ENCODE measurements at places on chromosomes 6 and 20.
A peak's percentile ranks its signal among the peaks of the same experiment; 100 is the strongest.

DNA sequence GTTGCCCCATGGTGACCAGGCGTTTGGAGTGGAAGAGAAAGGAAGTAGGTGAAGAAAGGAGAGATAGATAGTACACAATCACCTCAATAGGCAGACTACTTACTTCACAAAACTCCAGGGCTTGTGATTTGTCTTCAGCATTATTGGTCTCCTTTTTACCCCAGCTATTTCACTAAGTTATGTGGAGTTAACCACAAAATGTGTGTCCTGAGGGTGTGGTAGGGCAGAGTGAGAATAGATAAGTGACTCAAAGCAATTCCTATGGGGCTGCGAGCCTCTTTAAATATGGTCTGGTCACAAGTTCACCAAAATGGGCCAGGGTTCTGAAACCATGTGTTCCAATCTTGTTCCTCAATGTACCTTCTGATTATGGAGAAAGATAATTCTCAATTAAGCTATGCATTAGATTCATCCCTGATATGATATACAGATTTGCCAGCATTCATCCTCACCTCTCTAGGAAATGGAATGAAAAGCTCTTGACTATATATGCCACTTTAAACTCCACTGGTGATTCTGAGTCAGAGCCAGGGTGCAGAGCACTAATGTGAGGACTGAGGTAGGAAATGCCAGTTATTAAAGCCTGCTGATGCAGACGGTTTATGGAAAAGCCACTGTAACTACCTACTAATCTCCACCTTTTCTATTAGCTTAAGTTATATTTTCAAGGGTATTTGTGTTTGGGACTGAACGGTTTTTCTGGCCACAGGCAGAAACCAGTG is 310.6 kb upstream of the MANEA start:
- no peak for DNase-seq

GRCh38 chr6:4599924-4600323 is 176.3 kb upstream of the CDYL start:
- DNase-seq, result no peak

DNA sequence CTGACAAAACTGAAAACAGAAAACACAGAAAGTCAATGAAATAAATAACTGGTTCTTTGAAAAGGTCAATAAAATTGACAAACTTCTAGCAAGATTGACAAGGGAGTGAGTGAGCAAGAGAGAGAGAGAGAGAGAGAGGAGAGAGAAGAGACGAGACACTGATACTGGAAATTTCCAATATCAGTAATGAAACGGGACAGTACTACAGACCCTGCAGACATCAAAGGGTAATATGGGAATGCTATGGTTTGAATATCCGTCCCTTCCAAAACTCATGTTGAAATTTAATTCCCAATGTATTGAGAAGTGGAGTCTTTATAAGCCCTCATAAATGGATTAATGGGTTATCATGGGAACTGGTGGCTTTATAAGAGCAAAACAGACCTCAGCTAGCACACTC is 3.8 kb downstream of the TTI1 start:
- DNase-seq, result no peak

- no peak for DNase-seq
These were observed 35.9 kb upstream of the IRAK1BP1 start for GRCh38 chr6:78831492-78831891.

- no peak for DNase-seq
These were observed 32.4 kb downstream of the WRNIP1 start for GRCh38 chr6:2797564-2798031.

DNA sequence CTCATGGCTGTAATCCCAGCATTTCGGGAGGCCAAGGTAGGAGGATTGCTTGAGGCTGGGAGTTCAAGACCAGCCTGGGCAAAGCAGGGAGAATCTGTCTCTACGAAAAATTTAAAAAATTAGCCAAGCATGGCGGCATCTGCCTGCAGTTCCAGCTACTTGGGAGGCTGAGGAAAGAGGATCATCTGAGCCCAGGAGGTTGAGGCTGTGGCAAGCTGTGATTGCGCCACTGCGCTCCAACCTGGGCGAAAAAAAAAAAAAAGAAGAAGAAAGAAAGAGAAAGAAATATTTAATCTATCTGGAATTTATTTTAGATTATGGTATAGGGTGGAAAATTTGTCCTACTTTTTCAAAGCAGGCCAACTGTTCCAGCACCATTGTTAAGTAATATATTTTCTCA is 32.2 kb upstream of the HIVEP1 start:
- DNase-seq, result no peak

- no peak for DNase-seq
These were observed 156.0 kb upstream of the SOX4 start for GRCh38 chr6:21437581-21437980.

DNA sequence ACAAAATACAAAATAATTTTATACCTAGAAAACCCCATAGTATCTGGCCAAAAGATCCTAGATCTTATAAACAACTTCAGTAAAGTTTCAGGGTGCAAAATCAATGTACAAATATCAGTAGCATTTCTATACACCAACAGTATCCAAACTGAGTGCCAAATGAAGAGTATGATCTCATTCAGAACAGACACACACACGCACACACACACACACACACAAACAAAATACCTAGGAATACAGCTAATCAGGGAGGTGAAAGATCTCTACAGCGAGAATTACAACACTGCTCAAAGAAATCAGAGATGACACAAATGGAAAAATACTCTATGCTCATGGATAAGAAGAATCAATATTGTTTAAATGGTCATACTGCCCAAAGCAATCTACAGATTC is 49.2 kb downstream of the TOMM6 start:
- DNase-seq, result no peak

GRCh38 chr20:41632896-41633295 is 14.7 kb upstream of the CHD6 start:
- DNase-seq, result no peak

DNA sequence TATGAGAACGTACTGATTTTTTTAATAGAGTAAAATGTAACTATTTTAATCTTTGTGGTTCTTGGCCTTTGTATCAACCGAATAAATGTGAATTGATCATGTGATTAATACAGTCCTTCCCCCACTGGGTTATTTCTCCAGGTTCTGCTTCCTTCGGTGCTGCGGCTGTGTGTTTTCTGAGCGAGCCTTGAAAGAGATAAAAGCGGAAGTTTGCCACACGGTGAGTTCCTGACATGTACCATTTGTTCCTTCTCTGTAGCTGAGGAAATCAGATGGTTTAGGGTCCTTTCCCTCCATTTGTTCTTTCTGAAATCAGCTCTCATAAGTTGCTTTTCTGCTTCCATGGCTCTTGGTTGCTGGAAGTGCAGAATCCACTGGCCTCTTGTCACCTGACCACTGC is 15.5 kb downstream of the RTF2 start:
- DNase-seq, result peak; percentile 30

DNA sequence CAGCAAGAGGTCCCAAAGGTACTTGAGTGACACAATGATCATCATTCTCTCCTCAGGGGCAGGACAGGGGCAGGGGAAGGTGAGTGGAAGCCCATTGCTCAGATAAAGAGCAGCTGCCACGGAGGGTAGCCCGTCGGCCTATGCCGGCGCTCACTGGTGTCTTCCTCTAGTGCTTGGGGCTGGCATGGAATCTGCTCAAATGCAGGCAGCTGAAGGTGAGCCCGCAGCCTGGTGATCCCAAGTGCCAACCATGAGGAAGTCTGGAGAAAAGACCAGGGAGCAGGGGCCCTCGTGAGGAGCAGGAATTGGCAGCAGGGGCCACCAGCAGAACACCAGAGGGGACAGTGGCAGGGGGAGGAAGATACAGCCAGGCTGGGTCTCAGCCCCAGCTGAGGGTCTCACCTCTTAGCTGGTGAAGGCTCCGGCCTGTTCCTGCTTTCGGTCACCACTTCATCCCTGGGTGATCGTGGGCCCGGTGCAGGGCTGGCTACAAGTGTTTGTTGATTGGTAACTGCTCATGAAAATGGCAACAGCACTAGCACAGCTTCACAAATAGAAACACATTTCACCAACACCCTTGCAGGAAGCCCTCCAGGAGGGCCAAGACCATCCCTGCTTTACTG is 24.7 kb downstream of the RBCK1 start:
- DNase-seq, result no peak

DNA sequence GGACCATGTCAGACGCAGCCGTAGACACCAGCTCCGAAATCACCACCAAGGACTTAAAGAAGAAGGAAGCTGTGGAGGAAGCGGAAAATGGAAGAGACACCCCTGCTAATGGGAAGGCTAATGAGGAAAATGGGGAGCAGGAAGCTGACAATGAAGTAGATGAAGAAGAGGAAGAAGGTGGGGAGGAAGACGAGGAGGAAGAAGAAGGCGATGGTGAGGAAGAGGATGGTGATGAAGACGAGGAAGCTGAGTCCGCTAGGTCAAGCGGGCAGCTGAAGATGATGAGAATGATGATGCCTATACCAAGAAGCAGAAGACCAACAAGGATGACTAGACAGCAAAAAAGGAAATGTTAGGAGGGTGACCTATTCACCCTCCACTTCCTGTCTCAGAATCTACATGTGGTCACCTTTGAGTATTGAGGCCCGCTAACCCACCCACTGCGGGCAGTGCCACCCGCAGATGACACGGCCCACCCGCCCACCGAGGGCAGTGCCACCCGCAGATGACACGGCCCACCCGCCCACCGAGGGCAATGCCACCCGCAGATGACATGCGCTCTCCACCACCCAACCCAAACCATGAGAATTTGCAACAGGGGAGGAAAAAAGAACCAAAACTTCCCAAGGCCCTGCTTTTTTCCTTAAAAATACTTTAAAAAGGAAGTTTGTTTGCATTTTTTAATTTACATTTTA is 43.3 kb downstream of the MGME1 start:
- DNase-seq, result no peak

GRCh38 chr20:37230200-37230599 is 31.4 kb downstream of the GHRH start:
- DNase-seq, result no peak

GRCh38 chr6:161407581-161407980 is 133.7 kb upstream of the AGPAT4 start:
- no peak for DNase-seq

DNA sequence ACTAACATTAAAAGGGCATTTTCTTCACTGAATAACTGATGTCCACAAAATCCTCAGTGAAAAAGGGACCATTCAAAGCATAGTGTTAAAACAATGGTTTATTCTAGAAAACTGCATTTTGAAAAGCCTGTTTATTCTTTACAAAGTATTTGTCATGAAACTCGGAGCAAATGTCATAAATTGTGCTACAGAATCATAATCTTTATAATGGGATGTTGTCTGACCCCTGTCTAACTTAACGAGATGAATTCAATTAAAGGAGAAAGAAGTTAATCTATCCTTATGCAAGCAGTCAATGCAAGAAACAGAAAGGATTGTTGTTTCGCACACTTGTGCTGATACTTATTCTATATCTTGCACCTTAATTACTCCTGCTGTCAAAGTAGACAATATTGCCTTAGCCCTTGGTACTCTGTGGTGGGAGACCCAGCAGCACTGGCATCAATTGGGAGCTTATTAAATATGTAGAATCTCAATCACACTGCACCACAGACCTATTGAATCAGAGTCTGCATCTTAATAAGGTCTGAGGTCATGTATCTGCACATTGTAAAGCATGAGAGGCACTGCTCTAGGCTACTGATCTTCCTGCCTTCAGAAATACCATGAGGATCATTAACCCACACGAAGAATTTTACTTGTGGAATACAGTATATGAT is 708.3 kb downstream of the HDGFL1 start:
- DNase-seq, result no peak

DNA sequence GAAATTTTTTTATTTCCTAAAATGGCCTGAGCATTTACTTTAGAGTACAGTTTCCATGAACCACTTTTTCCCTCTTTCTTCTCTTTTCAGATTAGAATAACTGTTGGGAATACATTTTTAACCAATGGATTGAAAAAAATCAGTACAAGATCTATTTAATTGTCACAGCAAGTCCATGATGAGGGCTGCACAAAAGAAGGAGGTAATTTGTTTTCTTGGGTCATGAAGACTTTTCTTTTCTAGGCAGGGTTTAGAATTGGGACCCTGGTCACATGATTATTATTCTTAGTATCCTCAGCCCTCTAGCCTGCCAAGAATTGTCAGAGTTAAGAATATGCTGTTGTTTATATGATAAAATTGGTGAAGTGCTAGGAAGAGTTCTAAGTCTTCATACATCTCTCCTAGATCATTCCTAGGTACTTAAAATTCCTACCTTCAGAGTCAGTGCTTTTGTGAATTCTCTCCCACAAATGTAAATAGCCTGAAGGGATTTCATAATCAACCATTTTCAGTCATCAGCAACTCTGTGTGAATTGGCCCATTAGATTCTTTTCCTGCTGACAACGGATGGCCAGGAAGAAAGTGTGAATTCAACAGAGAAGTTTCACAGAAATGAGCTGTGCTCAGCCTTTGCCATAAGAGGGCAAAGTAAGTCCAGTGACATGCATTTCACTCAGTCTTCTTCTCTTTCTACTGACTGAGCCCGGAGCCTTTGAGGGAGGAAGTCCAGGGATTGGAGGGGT is 32.4 kb upstream of the TPBG start:
- DNase-seq, result no peak

DNA sequence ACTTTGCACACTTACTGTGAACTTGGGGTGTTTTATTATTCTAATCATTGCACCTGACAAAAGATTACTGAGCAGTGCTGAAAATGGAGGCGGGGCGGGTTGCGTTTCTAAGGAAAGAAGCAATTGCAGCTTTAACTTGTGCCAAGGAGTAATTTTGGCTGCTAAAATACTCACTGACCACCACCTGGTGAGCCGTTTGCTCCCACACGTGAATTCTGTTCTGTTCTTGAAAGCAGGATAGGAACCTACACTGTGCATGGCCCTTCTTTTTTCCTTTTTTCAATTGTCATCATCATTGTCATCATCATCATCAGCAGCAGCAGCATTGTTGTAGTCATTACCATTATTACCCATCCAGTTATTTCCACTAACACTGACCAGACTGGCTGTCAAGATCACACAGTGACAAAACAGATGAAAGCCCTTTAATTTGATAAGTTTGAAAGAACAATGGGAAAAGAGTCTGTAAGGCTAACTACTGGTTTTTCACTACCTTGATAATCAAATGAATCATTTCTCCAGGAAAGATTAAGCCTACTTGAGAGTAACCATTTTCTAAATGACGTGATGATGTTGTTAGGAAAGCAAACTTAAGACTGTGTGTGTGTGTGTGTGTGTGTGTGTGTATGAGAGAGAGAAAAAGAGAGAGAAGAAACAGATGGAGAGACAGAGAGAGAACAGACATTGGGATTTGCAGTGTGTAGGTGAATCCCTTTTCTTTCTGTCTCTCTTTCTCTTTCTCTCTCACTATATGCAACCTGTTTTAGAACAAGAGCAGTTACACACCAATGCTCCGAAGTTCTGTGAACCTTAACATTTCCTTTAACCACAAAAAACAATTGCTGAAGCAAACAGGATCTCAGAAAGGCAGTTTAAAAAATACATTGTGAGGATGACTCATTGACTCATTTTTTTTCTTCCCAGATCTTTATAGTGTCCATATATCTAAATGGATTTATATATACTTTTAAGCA is 3.8 kb downstream of the RIPOR2 start:
- no peak for DNase-seq
